Fibroblast of skin of right quadriceps (primary cell): ENCODE measurements at places on chromosomes 4 and X.

DNA sequence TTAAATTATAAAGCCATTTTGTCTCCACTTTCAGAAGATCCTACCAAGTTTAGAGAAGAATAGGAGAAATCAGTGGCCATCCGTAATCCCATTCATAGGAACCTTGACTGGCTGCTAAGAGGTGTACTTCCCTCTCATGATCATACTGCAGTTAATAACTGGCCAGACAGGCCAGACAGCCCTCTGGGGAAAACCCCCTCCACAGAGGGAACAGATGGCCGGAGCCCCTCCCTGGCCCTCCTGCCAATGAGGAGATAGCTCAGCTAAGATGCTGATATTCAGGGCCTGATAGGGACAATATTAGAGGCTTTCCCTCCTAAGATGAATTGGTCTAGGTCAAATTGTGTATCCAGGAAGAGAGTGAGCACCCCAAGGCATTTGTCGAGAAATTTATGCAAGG, 200.0 kb upstream of the MAOA start:
- no peak for DNase-seq

- DNase-seq: peak; percentile 32
Observed at GRCh38 chr4:14184265-14184664, 556.7 kb upstream of the BOD1L1 start.

DNA sequence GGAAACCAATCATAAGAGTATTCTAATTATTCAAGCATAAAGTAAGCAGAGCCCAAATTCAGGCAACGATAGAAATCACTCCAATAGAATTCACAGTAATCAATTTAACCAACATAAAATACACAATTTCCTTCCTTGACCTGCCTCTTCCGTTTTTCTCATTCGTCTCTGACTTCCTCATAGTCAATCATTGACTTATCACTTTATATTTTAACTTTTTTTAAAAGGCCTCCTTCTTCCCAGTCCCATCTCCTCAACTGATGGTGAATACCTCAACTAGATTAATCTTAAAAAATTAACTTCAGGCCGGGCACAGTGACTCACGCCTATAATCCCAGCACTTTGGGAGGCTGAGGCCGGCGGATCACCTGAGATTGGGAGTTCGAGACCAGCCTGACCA, 13.3 kb downstream of the CNOT6L start:
- DNase-seq: no peak

GRCh38 chr4:87235020-87235671, 14.7 kb upstream of the KLHL8 start:
- peak; percentile 23 for DNase-seq

- no peak for DNase-seq
Observed at GRCh38 chr4:80113615-80114014, 40.6 kb upstream of the ANTXR2 start.

DNA sequence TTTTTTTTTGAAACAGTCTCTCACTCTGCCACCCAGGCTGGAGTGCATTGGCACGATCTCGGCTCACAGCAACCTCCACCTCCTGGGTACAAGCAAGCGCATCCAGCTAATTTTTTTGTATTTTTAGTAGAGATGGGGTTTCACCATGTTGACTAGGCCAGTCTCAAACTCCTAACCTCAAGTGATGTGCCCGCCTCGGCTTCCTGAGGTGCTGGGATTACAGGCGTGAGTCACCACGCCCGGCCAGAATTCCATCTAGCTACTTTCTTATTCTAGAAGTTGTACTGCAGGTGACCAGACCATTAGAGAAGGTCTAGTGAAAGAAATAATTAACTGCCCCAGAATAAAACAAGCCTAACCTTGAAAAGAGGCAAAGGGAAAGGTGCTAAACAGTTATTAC, 2.3 kb downstream of the LRBA start:
- no peak for DNase-seq

DNA sequence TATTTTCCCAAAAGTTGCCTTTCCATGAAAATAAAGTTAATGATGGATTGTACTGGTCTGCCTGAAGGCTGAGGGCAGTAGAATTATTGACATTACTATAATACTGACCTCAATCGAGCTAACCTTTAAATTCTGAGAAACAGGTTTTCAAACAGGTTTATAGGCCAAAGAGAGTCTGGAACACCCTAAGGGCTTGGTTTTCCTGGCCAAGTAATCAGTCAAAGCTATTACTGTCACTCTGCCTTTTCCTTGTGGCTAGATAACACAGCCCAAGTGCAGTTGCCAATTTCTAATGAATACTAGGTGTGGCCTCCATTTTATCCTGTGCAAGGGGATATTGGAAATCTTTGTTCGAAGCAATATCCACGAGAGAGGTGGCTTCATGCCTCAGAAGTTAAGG, 75.2 kb downstream of the INTS12 start:
- DNase-seq: no peak

DNA sequence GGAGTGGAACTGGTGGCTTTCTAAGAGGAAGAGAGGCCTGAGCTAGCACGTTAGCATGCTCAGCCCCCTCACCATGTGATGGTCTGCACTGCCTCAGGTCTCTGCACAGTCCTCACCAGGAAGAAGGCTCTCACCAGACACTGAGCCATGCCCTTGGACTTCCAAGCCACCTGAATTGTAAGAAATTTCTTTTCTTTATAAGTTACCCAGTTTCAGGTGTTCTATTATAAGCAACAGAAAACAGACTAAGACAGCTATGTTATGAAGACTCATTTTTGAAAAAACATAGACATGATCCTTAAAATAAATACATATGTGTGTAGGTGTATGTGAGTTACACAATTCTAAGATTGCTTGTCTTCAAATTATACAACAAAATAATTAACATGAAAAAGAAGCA, 74.7 kb downstream of the CEP44 start:
- no peak for DNase-seq

- peak; percentile 92 for DNase-seq
Observed at GRCh38 chr4:139740531-139741041, 75.0 kb downstream of the MGST2 start.

DNA sequence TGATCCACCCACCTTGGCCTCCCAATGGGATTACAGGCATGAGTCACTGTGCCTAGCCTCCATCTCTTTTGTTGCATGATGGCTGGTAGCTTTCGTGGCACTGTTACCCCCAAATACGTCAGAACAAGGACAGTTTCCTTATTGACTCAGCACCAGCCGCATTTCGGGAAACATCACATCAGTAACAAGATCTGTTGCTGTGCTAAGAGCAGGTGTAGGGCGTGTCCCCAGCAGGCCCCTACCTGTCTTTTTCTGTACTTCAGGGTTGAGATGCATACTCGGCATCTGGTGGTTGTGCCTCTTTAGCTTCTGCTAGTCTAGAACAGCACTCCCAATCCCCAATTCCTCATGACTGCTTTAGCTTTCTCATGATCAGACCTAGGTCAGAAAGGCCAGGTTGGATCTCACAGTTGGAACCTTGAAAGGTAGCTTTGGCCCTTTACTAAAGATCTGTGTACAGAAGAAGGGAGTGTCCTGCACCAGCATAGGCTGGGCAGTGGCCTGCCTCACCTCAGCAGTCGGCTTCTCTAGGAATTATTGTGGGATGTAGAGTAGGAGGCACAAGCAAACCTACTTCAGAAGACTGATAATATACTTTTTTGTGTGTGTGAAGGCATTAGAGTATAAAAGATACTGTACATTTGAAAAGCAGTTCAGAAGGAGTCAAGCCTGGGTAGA, 36.8 kb downstream of the NSD2 start:
- DNase-seq: no peak
